ENCODE measurements at places on chromosomes 7 and 10. TPM values are rescaled to one million over a fixed set of nuclear protein-coding genes. Genes with fewer than 3 reads are reported as not detected.

- no peaks in the 10 kb centered on the region for H3K4me1 ChIP-seq
- no peaks in the 10 kb centered on the region for H3K36me3 ChIP-seq
- no peak overlapping the region for H3K4me3 ChIP-seq
- H3K27ac ChIP-seq, result no peak overlapping the region
Observed at GRCh38 chr7:37376386-37376785, 72.3 kb downstream of the ELMO1 start.

- H3K4me3 ChIP-seq, result no peak overlapping the region
- peaks cover 34% of the 10 kb centered on the region for H3K36me3 ChIP-seq
- DNase-seq, result no peak
- no peaks in the 10 kb centered on the region for H3K4me1 ChIP-seq
- H3K27ac ChIP-seq, result no peak overlapping the region
Observed at GRCh38 chr7:99490878-99491277, 9.2 kb downstream of the ZNF394 start.

GRCh38 chr10:93991596-93992284 is 2.0 kb upstream of the PLCE1 start:
- H3K27me3 ChIP-seq, result no peaks in the 10 kb centered on the region
- no peak for DNase-seq
- H3K36me3 ChIP-seq, result no peaks in the 10 kb centered on the region
- peaks cover 28% of the 10 kb centered on the region for H3K4me1 ChIP-seq

- H3K4me3 ChIP-seq, result no peak overlapping the region
- no peak for DNase-seq
- H3K27ac ChIP-seq, result no peak overlapping the region
- no peaks in the 10 kb centered on the region for H3K4me1 ChIP-seq
- no peaks in the 10 kb centered on the region for H3K27me3 ChIP-seq
Observed at GRCh38 chr7:108310351-108310750, 145.9 kb downstream of the NRCAM start.

The IL2RA gene
- not detected for total RNA-seq

The PLPP4 gene
- total RNA-seq, result 2.5 TPM

DNA sequence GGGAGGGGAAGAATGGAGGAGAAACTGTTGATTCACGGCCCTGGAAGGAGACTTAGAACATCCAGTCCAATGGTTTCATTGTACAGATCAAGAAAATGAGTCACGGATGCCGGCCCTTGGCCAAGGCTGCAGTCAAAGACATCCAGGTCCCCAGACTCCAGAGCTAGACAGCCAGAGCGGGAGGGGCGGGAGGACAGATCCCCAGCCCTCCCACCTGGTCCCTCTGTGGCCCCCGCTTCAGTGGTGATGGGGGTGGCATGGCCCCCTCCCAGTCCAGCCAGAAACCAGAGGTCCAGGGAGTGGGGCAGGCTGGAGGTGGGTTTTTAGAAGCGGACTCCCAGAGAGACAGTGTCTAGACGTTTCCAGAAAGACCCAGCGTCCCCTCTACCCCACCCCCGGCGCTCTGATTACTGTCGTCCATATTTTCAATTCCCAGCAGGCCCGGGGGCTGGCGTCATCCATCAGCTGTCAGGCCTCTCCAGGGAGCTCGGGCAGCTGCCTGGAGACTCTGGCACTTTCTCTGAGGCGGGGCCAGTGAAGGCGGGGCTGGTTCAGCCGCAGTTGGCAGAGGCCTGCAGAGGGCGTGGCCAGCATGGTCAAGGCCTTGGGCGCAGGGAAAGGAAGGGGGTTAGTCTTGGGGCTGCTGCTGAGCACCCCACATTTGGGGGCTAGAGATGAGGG is 8.0 kb upstream of the HSPB1 start:
- H3K27me3 ChIP-seq, result no peaks in the 10 kb centered on the region
- peak; percentile 98 for DNase-seq
- peak overlapping the region; percentile 100 for H3K27ac ChIP-seq
- peaks cover 77% of the 10 kb centered on the region for H3K4me1 ChIP-seq
- no peaks in the 10 kb centered on the region for H3K36me3 ChIP-seq

GRCh38 chr10:111767661-111768060 is 415.9 kb downstream of the GPAM start:
- DNase-seq, result no peak
- H3K4me1 ChIP-seq, result no peaks in the 10 kb centered on the region
- no peaks in the 10 kb centered on the region for H3K36me3 ChIP-seq
- H3K27ac ChIP-seq, result no peak overlapping the region

DNA sequence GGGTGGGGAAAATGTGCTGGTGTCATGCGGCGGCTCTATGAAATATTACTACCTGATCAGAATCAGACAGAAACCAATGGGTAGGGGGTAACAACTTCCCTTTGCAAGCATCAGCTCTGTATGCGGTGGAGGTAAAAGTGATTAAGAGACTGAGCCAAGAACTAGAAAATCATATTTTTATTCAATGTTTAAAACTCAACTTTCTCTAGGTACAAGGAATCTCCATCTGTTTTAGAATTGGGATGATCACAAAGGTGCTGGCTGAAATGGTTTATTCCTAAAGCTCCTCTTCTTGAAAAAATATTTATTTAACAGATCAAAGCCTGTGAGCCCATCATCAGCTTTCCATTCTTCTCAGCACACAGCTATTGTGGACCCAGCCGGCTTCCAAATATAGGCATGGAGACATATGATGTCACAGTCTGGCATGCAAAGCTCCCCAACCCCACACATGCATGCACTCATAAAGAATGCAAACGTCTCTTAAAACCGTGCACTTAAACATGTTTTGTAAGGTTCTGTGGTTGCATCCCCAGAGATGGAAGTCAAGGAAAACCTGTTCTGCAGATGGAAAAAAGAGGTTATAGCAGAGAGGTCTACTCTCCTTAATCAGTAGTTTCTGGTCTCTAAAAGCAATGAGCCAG is 126.0 kb downstream of the SKIDA1 start:
- no peaks in the 10 kb centered on the region for H3K27me3 ChIP-seq
- H3K4me3 ChIP-seq, result no peak overlapping the region
- no peak overlapping the region for H3K27ac ChIP-seq
- DNase-seq, result no peak
- H3K4me1 ChIP-seq, result peaks cover 31% of the 10 kb centered on the region

The ADCYAP1R1 gene
- total RNA-seq, result 12.0 TPM

DNA sequence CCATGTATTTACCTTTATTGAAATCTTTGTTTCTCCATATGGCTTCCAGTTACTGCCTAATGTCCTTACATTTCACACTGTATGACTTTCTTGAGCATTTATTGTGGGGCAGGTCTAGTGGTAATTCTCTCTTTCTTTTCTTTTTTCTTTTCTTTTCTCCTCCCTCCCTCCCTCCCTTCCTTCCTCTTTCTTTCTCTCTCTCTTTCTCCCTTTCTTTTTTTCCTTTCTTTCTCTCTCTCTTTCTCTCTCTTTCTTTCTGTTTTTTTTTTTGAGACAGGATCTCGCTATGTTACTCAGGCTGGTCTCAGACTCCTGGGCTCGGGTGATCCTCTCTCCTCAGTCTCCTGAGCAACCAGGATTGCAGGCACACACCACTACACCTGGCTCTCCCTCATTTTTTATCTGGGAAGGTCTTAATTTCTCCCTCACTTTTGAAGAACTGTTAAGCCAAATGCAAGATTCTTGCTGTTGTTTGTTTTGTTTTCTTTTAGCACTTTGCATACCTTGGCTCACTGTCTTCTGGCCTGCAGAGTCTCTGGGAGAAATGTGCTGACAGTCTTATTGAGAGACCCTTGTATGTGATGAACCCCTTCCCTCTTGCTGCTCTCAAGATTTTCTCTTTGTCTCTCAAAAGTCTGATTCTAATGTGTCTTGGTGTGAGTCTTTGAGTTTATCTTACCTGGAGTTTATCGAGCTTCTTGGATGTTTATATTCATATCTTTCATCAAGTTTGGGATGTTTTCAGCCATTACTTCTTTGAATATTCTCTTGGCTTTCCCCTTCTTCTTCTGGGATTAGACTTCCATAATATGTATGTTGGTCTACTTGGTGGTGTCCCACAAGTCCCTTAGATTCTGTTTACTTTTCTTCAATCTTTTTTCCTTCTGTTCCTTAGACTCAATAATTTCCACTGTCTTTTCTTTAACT is 79.0 kb upstream of the CCNY start:
- H3K27ac ChIP-seq, result no peak overlapping the region
- no peak overlapping the region for H3K4me3 ChIP-seq
- DNase-seq, result no peak
- no peaks in the 10 kb centered on the region for H3K27me3 ChIP-seq
- no peaks in the 10 kb centered on the region for H3K36me3 ChIP-seq

The DYNC1I1 gene
- 12.0 TPM for total RNA-seq

The ASAH2 gene
- total RNA-seq, result 2.5 TPM

DNA sequence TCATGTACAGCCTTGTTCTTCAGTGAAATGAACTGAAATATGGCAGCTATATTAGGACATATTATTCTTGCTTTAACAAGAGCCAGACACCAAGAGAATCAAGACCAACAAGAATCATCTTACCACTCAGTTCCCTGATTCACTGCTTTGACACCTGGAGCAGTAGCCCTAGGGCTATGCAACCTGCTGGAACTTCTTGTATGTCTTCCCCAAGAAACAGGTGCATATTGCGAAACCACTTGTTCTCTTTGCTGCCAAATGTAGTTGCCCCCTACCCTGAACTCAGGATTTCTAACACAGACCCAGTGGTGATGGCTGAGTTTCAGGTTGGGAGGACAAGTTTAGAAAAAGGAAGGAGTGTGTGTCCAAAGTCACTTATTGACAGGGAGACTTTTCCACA is 46.1 kb downstream of the WIPF3 start:
- no peaks in the 10 kb centered on the region for H3K27me3 ChIP-seq
- no peak overlapping the region for H3K4me3 ChIP-seq
- no peak for DNase-seq
- H3K4me1 ChIP-seq, result no peaks in the 10 kb centered on the region

GRCh38 chr10:112517451-112517862 is 70.4 kb downstream of the VTI1A start:
- no peaks in the 10 kb centered on the region for H3K4me1 ChIP-seq
- H3K27ac ChIP-seq, result no peak overlapping the region
- H3K36me3 ChIP-seq, result no peaks in the 10 kb centered on the region
- H3K4me3 ChIP-seq, result no peak overlapping the region
- no peaks in the 10 kb centered on the region for H3K27me3 ChIP-seq

The ADAM8 gene
- 11.0 TPM for total RNA-seq

DNA sequence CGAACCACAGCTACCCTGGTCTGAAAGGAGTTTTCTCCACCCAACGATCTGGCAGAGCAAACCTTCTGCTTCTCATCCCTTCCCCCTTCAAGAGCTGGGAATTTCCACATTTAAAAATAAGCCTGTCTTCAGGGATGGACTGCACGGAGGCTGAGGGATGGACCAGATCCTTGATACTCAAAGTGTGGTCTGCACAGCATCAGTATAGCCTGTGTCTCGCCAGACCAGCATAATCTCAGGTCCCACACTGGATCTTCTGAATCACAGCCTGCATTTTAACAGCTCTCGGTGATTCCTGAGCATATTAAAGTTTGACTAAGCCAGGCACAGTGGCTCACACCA is 7.1 kb downstream of the KCNMA1 start:
- no peak for DNase-seq
- H3K36me3 ChIP-seq, result no peaks in the 10 kb centered on the region
- no peaks in the 10 kb centered on the region for H3K27me3 ChIP-seq
- no peak overlapping the region for H3K4me3 ChIP-seq
- H3K27ac ChIP-seq, result no peak overlapping the region

GRCh38 chr7:19284596-19285300 is 139.5 kb upstream of the FERD3L start:
- H3K36me3 ChIP-seq, result no peaks in the 10 kb centered on the region
- H3K27me3 ChIP-seq, result no peaks in the 10 kb centered on the region
- no peak for DNase-seq
- H3K4me1 ChIP-seq, result no peaks in the 10 kb centered on the region

GRCh38 chr10:44416936-44417335 is 32.0 kb upstream of the CXCL12 start:
- peak overlapping the region; percentile 64 for H3K27ac ChIP-seq
- H3K4me1 ChIP-seq, result peaks cover 18% of the 10 kb centered on the region
- H3K27me3 ChIP-seq, result no peaks in the 10 kb centered on the region
- H3K36me3 ChIP-seq, result no peaks in the 10 kb centered on the region
- no peak overlapping the region for H3K4me3 ChIP-seq
- DNase-seq, result no peak

The WNT8B gene
- total RNA-seq, result not detected

DNA sequence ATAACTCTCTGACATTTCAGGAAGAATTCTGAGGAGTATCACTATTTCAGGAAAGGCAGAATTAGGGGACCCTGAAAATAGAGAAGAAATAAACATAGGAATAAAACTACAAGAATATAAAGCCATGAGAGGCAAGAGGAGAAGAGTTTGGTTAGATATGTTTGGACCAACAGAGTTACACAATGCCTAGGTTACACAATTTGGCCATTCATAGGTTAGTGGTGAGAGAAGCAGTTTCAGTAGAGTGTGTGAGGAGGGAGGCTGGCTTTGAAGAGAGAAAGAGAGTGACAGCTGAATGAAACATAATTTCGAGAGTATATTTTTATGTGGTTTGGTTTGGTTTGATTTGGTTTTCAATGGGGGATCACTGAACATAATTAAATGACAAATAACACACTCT is 783.2 kb upstream of the LRRN3 start:
- no peak overlapping the region for H3K4me3 ChIP-seq
- no peak for DNase-seq
- no peaks in the 10 kb centered on the region for H3K36me3 ChIP-seq

The CDC14C gene
- total RNA-seq, result not detected

The STEAP1 gene
- 24.3 TPM for total RNA-seq

The TLX1 gene
- not detected for total RNA-seq

The TMEM26 gene
- 0.25 TPM for total RNA-seq

- no peaks in the 10 kb centered on the region for H3K27me3 ChIP-seq
- H3K36me3 ChIP-seq, result no peaks in the 10 kb centered on the region
- no peak for DNase-seq
- H3K4me3 ChIP-seq, result no peak overlapping the region
Observed at GRCh38 chr10:1519391-1519790, 217.9 kb downstream of the ADARB2 start.

DNA sequence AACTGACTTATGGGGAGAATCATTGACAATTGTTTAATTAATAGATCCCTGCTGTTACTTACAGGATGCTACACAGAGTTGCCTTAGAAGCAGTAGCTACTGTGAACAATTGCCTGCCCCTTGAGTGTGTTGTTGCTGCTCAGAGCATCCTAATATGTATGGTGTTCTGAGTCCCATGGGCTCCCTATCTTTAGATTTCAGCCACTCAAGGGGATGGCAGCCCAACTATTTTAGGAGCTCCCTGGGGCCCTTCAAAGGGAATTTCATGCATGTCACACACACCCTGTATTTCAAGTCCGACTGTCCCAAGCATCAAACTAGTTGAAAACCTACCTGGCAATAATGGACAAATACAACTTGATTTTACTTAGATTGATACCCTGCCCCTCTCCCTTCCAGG is 111.2 kb downstream of the NOC3L start:
- H3K4me3 ChIP-seq, result no peak overlapping the region
- H3K27ac ChIP-seq, result no peak overlapping the region
- H3K27me3 ChIP-seq, result no peaks in the 10 kb centered on the region
- DNase-seq, result no peak
- H3K36me3 ChIP-seq, result peaks cover 6% of the 10 kb centered on the region

The TPK1 gene
- total RNA-seq, result 1.7 TPM

The MINPP1 gene
- total RNA-seq, result 12.5 TPM

The TRIM73 gene
- total RNA-seq, result 7.4 TPM

DNA sequence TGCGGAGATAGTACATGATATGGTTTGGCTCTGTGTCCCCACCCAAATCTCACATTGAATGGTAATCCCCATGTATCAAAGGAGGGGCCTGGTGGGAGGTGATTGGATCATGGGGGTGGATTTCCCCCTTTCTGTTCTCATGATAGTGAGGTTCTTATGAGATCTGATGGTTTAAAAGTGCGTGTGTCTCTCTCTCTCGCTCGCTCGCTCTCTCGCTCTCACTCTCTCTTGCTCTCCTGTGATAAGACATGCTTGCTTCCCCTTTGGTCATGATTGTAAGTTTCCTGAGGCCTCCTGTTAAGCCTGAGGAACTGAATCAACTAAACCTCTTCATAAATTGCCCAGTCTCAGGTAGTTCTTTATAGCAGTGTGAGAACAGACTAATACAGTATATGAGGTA is 171.9 kb downstream of the NSUN6 start:
- no peaks in the 10 kb centered on the region for H3K4me1 ChIP-seq
- H3K4me3 ChIP-seq, result no peak overlapping the region
- DNase-seq, result no peak
- no peak overlapping the region for H3K27ac ChIP-seq
